ENCODE measurements at places on chromosomes 12 and 14. TPM values are rescaled to one million over a fixed set of nuclear protein-coding genes. Genes with fewer than 3 reads are reported as not detected.

The CELA1 gene
- not detected for total RNA-seq

The ASCL1 gene
- not detected for total RNA-seq

The ZFHX2 gene
- total RNA-seq = 0.62 TPM

The EGLN3 gene
- 0.33 TPM for total RNA-seq

The HIGD1C gene
- not detected for total RNA-seq

The IAPP gene
- not detected for total RNA-seq

The TAS2R14 gene
- 2.9 TPM for total RNA-seq

The CD163L1 gene
- total RNA-seq = under 0.01 TPM

The TMEM179 gene
- 0.25 TPM for total RNA-seq

Measured in uterine smooth muscle cell (primary cell).